ENCODE measurements at places on chromosomes 3 and 15.
A peak's percentile ranks its signal among the peaks of the same experiment; 100 is the strongest.

DNA sequence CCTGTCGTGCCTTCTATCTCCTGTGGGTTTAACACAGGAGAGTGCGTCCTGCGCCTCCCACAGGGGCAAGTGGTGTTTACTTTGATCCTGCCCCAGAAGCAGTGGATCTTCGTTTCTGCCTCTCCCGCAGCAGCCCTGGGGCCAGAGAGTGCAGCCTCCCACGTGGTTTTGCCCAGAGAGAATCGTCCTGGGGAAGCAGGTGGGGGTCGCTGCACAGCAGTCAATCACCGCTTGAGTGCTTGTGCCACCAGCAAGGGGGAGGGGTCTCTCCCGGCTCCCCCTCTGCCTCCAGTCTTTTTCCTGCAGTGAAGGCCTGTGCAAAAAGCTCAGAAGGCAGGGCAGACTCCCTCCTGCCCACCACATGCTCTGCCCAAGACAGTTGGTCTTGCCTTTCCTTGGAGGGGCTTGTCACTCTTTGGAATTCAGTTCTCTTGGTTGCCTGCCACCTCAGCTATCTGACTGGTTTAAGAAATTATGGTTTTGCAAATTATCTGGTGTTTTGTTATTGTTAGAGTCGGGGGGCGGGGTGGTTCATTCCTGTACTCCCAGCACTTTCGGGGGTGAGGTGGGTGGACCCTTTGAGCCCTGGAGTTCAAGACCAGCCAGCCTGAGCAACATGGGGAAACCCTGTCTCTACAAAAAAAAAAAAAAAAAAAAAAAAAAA, 26.9 kb downstream of the STOML1 start:
- ATAC-seq, result no peak

DNA sequence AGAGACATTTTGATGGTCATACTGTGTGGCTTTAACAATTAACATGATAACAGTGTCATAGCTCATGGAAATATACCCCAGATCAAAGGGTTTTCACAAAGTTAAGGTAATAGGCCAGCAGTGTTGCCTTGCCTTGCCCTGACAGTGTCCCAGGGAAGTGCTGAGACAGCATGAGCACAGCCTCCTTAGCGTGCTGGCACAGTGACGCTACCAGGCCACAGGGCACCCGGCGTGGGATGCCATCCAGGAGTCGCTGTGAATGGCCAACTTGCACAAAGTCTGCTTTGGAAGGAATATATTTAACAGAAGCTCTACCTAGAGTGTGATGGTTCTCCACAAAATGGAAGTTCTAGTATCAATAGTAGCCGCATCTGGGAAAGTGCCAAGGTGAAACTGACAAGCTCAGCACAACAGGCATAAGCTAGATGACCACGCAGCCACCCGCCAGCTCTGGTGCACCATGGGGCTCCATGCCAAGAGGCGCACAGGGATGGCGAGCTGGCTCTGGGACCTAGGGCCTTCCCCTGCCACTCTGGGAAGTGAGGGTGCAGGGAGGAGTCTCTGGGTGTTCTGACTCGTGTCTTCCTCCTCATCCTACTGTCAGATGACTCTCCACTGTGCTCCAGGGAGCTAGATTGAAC, 86.2 kb downstream of the GABRB3 start:
- no peak for ATAC-seq

DNA sequence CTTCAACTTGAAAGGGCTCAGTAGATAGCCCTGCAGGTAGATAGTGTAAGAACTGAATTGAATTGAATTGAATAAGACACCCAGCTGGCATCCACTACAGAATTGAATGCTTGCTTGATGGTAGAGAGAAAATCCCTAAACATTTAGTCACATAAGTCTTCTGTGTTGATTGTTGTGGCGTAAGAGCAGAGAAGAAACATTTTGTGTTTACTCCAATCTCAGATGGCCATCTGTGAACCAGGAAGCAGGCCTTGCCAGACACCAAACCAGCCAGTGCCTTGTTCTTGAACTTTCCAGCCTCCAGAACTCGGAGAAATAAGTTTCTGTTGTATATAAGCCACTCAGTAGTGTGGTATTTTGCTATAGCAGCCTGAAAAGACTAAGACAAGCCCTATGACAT, 43.6 kb downstream of the SST start:
- ATAC-seq, result no peak

GRCh38 chr15:29889542-29890329, 67.5 kb upstream of the TJP1 start:
- no peak for ATAC-seq

DNA sequence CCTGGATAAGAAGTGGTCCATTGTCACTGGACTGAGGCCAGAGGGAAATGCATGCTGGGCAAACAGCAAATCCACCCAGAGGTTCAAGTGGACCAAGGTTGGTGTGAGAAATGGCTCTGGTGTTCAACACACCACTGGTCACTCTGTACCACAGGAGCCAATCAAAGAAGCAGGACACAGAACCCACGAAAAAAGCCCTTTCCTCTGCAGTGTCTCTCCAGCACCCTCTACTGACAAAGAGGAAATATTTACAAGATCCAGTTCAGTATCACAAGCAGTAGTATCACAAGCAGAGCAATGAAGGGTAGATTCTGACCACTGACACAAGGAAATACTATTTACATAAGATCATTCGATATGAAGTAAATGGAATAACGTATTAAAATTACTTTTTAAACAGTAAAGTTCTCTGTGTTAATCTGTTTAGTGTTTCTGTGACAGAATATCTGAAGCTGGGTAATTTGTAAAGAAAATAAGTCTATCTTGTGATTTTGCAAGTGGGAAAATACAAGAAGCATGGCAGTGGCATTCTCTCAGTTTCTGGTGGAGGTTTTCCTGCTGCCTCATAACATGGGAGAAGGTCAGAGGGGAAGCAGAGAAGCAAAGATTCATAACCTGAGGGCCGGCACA, 390.7 kb downstream of the EFHB start:
- ATAC-seq, result no peak

- peak; percentile 26 for ATAC-seq
These were observed 54.1 kb downstream of the RORA start for GRCh38 chr15:61175024-61175423.

- peak; percentile 93 for ATAC-seq
These were observed 28.9 kb downstream of the ARHGAP31 start for GRCh38 chr3:119322835-119323722.

GRCh38 chr3:72614394-72615074, 233.7 kb downstream of the SHQ1 start:
- no peak for ATAC-seq

DNA sequence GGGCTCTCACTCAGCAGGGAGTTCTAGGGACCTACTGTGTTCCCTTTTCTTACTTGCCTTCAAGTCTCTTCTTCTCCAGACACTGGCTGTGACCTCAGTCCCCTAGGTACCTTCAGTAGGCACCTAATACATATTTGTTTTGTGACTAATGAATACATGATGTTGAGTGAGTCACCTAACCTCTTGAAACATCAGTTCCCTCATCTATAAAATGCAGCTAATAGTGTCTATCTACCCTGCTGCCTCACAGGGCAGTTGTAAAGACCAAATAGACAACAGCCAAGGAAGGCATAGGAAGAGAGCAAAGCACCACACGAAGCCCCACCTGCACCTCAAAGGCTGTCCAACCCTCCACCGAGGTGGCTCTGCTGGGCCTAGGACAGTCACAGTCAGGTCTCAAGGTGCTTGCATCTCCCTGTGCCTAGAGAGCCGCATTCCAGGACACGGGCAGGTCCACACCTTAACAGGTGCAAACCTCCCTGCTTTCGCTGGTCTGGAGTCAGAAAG, 29.1 kb downstream of the DAPK2 start:
- peak; percentile 34 for ATAC-seq

- ATAC-seq, result peak; percentile 64
These were observed 6.7 kb upstream of the NCEH1 start for GRCh38 chr3:172717493-172718088.

DNA sequence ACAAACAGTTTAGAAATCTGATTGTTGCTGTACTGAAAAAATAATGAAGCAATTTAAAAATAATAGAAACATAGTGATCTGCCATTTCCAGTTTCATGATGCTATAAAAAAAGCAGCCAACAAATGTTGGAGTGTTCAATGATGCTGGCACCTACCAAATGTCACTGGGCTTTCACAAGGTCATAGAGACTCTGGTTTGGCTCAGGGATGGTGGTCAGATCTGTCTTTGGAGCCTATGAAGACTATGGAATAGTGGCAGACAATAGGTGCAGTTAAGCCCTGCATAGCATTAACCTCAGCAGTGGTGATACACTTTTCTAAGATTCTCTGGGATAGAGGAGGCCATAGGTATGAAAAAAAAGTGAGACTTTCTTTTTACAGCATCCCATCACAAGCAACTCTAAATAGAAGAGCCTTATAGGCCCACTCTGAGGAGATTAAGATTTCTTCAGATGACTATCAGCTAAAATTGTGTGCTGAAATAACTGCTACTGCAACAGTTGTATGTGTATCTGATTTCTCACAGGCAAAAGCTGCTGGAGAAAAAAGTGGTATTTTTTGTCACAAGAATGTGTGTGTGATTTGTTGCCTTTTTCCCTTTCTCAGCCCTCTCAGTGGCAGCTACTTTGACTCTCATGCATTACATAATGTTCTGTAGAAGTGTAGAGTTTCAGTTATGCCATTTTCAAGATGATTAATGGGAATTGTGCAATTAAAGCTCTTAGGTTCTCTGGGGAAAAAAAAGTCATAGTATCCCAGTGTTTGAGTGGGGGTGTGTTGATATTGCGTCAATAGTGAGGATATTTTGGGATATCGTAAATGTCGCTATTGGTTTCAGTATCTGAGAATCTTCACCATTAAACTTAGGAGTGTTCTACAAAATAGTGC, 137.4 kb downstream of the MBNL1 start:
- ATAC-seq, result peak; percentile 65

DNA sequence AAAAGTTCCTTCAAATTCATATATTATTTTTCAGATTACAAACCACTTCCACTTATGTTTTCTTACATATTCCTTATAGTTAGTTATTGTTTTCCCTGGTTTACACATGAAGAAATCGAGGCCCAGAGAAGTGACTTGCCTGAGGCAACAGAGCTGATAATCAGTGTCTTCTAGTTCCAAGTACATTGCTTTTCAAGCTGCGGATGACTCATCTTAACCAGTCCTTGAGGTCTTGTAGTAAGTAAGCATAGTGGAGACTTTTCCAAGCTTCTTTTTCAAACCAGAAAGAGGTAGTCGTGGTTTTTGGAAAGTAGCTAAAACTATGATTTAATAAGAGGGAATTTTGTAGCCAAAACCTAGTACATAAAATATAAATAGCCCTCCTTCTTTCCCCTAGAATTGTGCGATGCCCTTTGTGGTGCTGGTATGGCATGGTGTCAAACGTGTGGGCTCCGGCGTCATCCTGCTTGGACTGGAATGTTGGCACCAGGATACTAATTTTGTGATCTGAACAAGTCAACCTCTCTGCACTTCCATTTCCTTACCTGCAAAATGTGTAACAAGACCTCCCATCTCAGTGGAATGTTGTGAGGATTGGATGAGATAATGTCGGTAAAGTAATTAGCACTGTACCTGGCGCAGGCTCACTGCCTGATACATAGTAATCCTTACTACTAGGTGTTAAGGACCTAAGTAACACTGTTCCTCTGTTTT, 19.0 kb upstream of the DLG1 start:
- peak; percentile 77 for ATAC-seq

DNA sequence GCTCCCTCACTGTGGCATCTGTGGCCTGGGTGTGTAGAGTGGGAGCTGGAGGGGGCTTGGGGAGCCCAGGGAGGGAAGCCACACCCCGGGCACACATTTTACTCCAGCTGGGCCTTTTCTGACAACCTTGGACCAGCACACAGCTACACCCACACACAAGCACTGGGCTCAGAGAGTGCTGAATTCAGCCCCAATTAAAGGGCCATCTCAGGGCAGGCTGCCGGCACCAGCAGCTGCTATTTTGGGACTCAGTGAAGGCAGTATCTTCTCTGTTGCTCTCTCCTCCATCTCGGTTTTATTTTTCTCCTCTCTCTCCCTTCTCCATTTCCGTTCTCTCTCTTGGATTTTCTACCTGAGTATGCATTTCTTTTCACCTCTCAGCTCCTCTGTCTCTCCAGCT, 19.1 kb upstream of the TBC1D21 start:
- ATAC-seq, result no peak

DNA sequence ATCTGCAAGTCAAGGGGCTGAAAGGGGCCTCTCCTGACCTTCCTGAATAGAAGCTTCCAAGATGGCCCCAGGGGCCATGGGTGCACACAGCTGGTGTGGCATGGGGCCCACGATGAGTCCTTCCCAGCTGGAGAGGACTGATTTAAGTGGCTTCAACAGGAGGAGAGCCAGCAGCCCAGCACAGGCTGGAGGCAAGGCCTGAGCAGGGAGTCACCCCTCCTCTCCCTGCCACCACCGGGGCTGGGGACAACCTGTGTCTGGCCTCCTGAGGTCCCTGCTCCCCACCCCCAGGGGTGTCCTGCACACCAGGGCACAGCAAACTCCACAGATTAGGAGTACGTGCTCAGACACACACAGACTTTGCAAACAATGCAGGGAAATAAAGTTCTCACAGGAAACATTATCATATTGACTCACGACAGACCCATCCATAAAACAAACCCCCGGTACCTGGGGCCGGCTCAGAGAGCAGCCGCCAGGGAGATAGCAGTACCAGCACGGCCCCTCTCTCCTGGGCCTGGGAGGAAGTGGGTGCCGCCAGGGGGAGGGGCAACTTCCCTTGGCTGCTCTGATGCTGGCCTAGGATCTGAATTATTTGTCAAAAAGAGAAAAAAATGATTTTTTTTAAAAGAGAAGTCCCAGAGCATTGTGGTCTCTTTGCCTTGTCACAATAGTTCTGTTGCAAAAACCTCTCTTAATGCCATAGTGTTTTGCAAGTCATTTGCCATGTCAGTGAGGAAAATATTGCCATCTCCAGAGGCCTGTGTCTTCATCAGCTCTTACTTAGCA, 21.9 kb upstream of the TSEN2 start:
- no peak for ATAC-seq

DNA sequence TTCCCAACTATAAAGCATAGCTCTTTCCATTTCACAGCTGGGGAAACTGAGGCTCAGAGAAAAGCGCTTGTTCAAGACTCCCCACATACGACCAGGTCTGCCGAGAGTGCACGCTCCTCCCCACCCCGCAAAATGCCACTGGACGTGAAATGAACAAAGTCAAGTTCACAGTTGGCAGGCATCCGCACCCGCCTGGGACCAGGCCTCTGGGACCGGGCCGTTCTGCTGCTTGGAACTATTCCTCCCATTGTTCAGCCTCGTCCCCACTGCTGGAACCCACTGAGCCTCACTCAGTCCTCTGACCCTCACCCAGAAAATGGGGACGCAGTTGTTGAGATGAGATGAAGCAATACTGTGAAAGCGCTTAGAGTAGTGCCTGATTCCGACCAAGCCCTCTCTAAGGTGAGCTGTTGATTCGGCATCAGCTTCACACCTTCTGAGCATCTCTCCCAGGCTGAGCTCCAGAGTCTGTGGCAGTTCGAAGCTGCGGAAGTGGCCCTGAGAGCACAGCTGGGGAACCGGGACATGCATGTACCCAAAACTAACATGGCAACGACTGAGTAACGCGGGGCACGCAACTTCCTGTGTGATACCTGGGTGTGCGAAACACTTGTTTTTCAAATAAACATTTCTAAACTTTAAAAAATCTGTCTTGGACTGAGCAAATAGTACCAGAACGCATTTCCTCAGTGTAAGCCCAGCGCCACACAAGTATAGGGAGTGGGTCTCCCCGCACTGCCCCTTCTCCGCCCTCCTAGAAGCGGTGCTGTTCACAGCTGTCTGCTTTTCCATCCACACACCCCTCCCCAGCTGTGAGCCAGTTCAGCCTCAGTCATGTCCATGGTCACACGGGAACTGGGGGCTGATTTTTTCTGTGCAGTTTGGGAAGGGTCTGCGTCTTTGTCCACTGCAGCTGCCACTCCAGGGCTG, 93.4 kb downstream of the CHSY1 start:
- no peak for ATAC-seq

GRCh38 chr3:58022490-58022889, 14.3 kb downstream of the FLNB start:
- no peak for ATAC-seq
